Jurkat, Clone E6-1 (cell line): ENCODE measurements at places on chromosomes 6 and 20.

- peak; percentile 32 for DNase-seq
These were observed 208.9 kb upstream of the SNX9 start for GRCh38 chr6:157614026-157614568.

- no peak for DNase-seq
These were observed 32.7 kb downstream of the SAYSD1 start for GRCh38 chr6:39082310-39082709.

DNA sequence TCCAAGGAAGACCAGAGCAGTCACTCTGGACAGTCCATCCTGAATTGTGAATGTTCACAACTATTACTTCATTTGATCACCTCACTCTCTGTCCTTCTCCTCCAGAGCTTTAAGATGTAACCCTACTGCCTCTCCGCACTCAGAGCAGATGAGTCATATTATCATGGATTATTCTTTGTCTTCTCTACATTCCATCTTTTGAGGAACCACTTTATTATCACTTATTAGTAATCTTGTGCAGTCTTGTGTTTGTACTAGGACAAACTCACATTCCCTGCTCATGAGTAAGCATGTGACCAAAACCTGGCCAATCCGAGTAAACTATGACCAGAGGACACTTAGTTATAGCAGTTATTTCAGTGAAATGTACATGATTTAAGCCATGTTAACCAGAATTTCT lies 401.5 kb upstream of the ADGRB3 start:
- DNase-seq, result no peak

DNA sequence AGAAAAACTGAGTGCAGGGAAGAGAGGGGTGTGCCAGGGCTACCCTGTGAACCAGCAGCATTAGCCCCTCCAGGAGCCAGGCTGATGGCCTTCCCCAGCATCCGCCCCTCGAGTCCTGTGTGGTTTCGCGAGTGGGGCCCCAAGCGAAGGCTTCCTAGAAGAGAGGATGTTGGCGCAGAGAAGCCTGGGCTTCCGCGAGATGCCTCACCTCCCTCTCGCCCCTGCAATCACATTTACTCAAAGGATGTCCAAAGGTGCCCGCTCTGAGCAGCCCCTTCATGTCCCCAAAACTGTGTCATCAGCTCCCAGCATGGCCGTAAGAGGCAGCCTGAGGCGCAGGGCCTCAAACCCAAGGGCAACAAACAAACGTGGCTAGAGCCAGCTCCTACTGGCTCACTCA lies 111.7 kb downstream of the PREX1 start:
- no peak for DNase-seq

- DNase-seq, result peak; percentile 65
These were observed 34.5 kb downstream of the SLX4IP start for GRCh38 chr20:10469599-10469998.

- no peak for DNase-seq
These were observed 68.0 kb upstream of the QKI start for GRCh38 chr6:163346497-163346961.

DNA sequence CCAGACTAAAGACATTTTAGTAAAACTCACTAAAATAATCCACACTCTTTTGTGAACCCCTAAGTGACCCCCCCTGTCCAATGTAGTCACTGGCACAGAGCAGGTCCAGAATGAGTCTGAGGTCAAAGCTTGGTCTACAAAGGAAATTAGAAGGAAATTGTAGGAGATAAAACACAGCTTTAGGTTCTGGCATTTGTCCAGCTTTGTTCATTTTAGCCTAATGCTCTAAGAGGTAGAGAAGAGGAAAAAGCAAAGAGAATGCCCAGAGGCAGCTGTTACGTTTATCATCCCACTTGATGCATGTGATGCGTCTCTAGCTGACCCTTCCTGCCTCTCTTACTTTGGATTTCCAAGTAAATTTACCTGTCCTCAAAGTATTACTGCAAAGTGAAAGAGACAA lies 62.5 kb downstream of the CNKSR3 start:
- DNase-seq, result no peak

DNA sequence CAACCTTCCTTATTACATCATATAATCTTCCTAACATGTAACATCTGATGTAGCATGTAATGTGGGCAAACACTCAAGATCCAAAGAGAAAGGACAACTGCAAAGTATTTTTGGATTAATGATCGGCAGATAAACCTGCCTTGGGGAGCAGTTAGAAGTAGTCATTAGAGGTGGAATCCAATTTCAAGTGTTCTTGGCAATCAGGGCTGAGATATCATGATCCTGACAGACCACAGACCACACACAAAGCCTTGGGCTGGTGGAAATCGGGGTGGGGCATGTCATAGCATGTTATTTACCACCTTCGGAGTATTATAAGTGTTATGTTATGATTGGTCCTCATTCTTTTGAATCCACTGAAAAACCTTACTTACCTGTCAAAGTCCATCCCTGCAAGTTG lies 16.3 kb downstream of the NCOA5 start:
- no peak for DNase-seq

DNA sequence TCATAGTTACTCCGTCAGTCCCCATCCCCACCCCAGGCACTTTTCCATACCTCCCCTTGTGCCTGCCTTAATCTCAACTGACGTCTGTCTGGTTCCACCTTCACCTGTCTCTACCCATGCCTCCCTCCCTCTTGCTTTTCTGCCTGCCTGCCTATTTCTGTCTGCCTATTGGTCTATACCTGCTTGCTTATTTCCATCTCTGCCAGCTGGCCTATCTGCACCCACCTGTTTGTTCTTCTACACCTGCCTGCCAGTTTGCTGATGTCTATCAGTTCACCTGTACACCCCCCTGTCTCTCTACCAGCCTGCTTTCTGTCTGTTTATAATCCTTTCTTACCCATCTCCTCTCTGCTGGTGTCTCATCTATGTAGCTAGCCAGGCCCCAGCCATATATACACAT lies 87.5 kb downstream of the RALGAPA2 start:
- DNase-seq, result no peak

GRCh38 chr20:43691928-43692524 lies 25.1 kb downstream of the MYBL2 start:
- DNase-seq, result peak; percentile 29

GRCh38 chr6:133277900-133278545 lies 36.9 kb downstream of the EYA4 start:
- DNase-seq, result no peak

DNA sequence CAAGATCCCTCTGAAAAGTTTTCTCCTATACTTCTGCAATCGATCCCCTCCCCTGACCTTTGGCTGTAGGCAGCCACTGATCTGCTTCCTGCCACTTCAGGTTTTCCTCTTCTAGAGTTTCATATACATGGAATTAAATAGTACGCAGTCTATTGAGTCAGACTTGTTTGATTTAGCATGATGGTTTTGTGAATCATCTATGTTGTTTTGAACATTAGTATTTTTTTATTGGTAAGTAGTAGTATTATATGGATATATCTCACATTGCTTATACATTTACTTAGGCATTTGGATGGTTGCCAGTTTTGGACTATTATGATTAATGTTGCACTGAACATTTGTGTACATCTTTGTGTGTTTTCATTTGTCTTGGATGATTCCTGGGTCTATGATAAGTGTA lies 518.0 kb downstream of the CD109 start:
- no peak for DNase-seq

- no peak for DNase-seq
These were observed 4.2 kb upstream of the CTSZ start for GRCh38 chr20:59010995-59011873.

- no peak for DNase-seq
These were observed 4.1 kb upstream of the NOL4L start for GRCh38 chr20:32589256-32589655.

GRCh38 chr6:150639823-150640331 lies 40.2 kb downstream of the PLEKHG1 start:
- no peak for DNase-seq

DNA sequence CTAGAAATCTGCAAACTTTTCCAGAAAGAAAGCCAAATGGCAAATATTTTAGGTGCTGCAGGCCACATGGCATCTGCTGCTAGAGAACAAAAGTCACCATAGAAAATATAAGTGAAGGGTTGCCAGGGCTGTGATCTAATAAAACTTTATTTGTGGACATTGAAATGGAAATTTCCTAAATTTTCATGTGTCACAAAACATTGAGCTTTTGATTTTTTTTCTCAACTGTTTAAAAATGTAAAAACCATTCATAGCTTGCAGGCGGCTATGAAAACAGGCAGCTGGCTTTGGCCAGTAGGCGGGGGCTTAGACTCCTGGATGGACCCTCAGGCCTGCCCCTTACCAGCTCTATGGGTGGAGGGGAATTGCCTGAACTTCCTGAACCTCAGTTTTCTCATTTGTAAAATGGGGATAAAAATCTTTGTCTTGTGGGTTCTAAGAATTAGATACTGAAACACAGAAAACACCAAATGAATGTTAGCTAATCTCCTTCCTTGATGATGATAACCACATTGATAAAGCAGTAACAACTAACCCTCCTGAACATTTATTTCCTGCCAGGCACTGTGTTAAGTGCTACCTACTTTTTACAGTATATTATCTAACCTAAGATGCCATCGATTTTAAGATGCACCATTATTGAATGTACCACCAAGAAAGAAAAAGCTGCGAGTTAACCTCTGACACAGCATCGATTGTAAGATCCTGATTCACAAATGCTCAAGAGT lies 85.5 kb downstream of the SLC22A23 start:
- DNase-seq, result no peak

DNA sequence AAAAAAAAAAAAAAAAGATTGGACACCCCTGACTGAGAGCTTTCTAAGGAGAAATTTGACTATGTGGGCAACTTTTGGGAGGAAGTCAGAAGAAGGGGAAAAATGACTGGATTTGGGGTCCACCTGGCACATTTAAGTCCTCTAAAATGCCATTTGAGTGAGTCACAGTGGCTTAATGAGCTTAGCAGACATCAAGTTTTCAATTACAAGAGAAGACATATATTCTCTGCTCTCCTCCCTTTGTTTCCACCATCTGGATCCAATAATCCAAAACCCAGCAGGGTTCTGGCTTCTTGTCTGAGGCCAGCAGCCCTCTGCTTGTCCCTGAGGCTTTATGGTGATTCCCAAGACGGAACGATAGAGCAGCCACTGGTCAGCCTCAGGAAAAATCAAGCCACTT lies 6.9 kb downstream of the PI3 start:
- DNase-seq, result no peak

GRCh38 chr6:158643836-158644230 lies 710 bp downstream of the DYNLT1 start:
- DNase-seq, result no peak

GRCh38 chr6:121828146-121828886 lies 392.9 kb downstream of the GJA1 start:
- no peak for DNase-seq

- no peak for DNase-seq
These were observed 8.1 kb downstream of the BEND6 start for GRCh38 chr6:56963043-56963442.

GRCh38 chr6:52059821-52060220 lies 27.6 kb downstream of the PKHD1 start:
- DNase-seq, result no peak

DNA sequence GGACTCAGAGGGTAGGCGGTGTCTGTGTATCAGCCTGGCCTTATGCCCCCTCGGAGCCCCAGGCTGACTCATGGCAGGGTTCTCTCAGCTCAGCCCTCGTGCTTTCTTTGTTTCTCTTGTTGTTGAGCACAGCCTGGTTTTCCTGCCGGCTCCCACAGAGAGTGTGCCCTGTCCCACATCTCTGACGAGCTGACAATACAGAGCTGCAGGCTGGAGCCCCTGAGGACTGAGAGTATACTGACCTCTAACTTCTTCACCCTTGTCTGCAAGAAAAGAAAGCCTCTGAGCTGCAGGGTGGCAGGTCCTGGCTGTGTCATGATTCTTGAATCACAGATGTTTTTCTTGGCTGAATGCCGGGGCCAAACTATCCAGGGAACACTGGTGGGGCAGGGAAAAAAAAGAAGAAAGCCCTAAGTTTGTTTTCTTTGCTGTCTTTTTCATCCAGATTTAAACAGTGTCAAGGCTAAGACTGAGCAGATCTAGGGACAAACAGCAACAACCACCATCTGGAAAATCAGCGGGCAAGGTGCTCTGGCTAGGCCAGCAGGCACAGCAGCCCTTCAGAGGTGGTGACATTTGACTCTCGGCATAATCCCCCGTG lies 63.3 kb upstream of the ZNF133 start:
- no peak for DNase-seq

- no peak for DNase-seq
These were observed 294.8 kb downstream of the CDC5L start for GRCh38 chr6:44682280-44682679.

DNA sequence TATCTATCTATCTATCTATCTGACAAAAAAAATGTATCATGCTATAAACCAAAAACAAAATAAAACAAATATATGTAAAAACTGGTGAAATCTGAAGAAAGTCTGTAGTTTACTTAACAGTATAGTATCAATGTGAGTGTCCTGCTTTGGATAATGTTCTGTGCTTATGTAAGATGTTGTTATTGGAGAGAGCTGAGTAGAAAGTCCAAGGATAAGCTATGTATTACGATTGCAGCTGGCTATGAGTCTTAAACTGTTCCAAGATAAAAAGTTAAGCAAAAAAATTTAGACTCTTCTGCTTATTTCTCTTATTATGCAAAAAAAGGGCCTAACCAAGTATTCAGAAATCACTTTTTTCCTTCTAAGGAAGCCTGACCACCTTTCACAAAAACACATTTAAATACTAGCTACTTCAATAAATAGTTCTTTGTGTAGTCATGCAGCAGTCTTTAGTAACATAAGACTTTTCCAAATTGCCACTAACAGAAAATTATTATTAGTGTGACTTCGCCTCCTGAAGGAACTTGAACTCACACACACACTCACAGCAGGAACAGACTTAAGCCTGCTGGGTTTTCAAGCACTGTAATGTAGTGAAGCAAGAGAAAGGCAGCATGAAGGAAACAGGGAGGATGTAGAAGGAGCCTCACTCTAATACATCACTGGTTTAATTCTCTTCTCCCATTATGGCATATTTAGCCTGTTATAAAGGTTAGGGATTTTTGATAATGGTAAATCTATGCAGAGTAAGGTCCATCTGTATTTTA lies 265.8 kb upstream of the GJE1 start:
- no peak for DNase-seq

GRCh38 chr6:117346142-117346930 lies 79.4 kb downstream of the ROS1 start:
- no peak for DNase-seq

- DNase-seq, result peak; percentile 39
These were observed 109.3 kb downstream of the IPCEF1 start for GRCh38 chr6:154247119-154247861.

DNA sequence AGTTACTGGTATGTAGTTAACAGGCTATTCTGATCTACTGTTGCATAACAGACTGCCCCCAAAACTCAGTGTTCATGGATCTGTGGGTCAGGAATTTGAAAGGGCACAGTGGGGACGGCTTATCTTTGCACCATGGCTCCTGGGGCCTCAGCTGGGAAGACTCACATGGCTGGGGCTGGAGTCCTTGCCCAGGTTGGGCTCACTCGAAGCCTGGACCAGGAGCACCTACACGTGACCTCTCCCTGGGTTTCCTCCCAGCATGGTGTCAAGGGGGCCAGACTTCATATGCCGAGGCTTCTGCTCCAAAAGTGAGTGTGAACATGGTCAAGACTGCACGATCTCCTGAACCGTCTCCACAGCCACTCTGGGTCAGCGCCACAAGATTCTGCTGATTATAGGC lies 11.7 kb downstream of the SYNDIG1 start:
- DNase-seq, result no peak

GRCh38 chr20:34883087-34883688 lies 6.8 kb downstream of the ACSS2 start:
- no peak for DNase-seq
